ENCODE measurements at places on chromosomes 3 and 15.

DNA sequence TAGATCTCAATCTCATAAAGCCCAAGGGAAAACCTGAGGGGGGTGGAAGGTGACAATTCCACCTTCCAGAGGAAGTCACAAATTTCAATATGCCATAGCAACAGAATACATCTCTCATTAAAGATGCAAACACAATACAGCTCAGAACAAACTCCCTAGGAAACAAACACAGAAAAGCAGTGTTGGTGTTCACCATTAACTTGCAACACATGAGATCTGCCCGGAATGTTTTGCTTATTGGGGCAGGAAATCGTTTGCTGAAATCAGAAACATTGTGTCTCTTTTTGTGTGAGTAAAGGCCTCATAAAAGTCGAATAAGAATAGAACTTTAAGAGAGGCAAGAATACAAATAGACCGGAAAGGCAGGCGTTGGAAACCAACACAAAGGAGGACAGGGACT lies 5.8 kb upstream of the RYR3 start:
- DNase-seq, result no peak

DNA sequence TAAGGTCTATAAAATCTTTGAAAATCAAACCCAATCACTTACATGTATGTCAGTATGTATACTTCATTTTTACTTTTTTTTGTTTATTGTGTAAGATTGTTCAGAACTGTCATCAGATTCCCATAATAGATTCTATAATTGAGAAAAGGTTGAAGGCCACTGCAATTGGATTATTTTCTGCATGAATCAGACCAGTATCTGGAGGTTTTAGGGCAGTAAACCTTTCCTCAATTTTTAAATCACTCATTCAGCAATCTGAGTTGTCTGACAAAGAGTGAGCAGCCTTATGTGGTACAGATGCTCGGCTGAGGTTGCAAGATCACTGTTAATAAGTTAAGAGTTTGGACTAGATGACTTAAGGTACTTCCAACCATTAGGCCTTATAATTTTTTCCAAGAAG lies 96.0 kb downstream of the TP63 start:
- no peak for DNase-seq

DNA sequence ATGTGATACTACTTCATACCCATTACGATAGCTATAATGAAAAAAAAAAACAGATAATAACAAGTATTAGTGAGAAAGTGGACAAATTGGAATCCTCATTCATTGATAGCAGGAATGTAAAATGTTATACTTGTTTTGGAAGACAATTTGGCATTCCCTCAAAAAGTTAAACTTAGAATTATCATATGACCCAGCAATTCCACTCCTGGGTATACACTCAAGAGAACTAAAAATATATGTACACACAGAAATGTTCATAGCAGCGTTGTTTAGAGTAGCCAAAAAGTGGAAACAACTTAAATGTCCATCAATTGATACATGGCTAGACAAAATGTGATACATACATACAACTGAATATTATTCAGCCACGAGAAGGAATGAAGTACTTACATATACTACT lies 69.9 kb downstream of the PRICKLE2 start:
- no peak for DNase-seq

- DNase-seq, result no peak
Measured at GRCh38 chr15:31365032-31365654, 38.5 kb downstream of the KLF13 start.

- no peak for DNase-seq
Measured at GRCh38 chr3:154235330-154235729, 89.0 kb downstream of the DHX36 start.

- DNase-seq, result no peak
Measured at GRCh38 chr3:100159331-100160153, 45.2 kb upstream of the FILIP1L start.
